ENCODE measurements at places on chromosomes 5 and 9.

GRCh38 chr5:101102506-101102905 lies 199.4 kb upstream of the ST8SIA4 start:
- DNase-seq, result no peak

DNA sequence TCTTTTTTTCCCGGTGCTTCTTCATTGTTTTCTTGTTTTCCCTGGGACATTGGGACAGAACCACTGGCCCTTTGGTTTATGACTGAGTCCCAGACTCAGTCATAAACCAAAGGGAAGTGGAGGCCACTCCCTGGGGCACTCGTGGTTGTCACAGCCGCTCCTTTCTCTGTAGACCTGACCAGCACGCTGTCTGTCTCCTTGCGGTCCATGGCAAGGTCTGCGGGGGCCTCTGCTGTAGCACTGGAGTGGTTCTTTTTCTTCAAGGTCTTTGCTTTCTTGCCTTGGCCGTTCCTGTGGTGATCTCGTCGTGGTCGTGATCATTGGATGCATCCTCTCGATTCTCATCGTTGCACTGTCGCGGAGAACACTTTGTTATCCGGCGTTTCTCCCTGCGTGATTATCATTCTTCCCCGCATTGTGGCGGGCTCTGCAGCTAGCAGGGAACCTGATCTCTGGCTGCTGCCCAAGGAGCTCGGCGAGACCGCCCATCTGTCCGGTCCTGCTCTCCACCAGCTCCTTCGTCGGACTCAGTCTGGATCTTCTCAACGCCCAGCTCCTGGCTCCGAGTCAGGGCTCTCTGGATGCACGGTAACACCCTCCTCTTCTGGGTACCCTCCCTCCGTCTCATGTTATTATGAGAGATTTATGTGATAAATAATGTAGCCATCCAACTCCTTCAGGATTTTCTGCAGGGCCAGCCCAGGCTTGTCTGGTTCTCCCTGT lies 43.5 kb upstream of the MPDZ start:
- DNase-seq, result no peak

DNA sequence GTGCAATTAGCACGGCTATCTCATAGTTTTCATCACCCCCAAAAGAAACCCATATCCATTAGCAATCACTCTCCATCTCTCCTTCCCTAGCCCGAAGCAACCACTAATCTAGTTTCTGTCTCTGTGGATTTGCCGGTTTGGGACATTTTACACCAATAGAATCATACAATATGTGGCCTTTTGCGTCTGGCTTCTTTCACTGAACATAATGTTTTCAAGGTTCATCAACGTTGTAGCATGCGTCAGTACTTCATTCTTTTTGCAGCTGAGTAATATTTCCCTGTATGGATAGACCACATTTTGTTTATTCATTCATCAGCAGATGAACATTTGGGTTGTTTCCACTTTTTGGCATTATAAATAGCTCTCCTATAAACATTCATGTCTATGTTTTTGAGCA lies 75.4 kb upstream of the TBC1D2 start:
- no peak for DNase-seq

DNA sequence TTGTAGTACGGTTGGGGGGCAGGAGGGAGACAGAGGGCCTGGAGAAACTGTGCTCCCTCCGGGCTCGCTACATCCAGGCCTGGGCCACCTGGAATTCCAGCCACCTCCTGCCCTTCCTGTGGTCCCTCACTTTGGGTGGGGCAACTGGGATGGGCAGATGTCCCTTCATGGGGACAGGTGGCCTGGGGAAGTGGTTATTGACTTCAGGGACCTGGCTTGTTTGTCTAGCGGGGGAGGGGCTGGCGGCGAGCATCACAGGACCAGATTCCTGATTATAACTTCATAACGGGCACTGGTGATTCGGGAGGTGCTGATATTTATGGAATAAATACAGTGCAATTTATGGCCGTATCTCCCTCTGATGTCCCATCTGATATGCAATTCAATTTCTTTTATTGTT lies 20.1 kb upstream of the LAMC3 start:
- DNase-seq, result no peak

- no peak for DNase-seq
Observed at GRCh38 chr5:40986666-40987065, 77.4 kb downstream of the C7 start.

GRCh38 chr9:76557674-76558225 lies 98.8 kb downstream of the GCNT1 start:
- no peak for DNase-seq

DNA sequence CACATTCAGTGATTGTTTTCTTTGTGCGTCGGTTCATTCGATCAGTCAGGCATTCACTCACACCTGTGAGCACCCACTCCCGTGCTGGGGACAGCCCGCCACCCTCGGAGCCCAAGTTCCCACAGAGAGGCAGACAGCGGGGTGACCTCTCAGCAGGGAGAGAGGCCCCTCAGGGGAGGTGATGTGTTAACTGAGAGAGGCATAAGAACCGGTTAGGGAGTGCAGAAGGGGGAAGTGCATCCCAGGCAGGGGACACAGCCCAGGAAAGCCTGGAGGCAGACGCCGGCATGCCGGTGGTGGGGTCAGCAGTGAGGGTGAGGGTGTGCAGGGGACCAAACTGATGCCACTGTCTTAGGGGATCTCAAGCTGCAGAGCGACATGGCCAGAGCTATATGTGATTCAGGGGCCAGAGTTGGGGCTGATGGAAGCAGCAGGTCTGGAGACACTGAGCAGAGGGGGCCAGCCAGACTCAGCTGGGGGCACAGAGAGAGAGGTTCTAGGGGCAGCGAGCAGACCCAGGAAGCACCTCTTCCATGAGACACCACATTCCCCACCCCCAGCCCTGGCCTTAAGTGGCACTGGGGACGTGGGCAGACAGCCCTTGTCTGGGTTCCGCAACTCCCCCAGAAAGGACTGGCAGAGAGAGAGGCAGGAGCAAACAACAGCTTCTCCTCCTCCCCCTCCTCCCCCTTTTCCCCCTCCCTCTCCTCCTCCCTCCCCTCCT lies 35.9 kb downstream of the HK3 start:
- DNase-seq, result no peak

- DNase-seq, result no peak
Observed at GRCh38 chr9:109652971-109653370, 127.0 kb upstream of the PALM2AKAP2 start.

DNA sequence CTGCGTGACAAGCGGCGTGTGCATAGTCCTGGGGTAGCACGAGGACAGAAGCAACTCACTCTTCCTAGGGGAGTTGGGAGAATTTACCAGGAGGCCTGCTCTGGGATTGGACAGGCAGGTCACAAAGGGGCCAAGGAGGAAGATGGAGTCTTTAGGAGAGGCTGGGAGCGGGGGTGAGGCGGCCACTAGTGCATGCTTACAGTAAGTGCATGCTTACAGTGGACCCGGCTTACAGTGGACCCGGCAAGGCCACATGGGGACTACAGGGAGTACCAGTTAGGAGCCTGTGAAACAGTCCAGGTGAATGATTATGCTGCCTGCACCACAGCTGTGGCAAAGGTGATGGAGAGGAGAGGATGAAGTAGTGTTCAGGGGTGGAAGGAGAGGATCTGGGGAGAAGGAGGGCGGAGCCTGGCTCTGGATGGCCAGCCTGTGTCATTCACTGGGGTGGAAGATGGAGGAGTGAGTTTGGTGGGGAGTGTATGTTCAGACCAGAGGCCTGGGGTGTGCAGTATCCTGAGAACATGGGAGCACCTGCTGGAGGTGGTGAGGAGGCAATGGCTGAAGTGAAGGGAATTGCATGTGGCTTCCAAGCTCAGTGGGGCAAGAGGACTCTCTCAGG lies 78.7 kb downstream of the CRB2 start:
- no peak for DNase-seq

All from activated naive CD8-positive, alpha-beta T cell treated with anti-CD3 and anti-CD28 coated beads, Interleukin-2, amount 10 ng/mL, durations not matched to agents 7 days and 5 days (primary cell).